ENCODE measurements at places on chromosomes 3 and 15. TPM values are rescaled to one million over a fixed set of nuclear protein-coding genes. Genes with fewer than 3 reads are reported as not detected.

The MEGF11 gene
- total RNA-seq, result not detected

The ROPN1B gene
- not detected for total RNA-seq

The PHLDB2 gene
- 0.75 TPM for total RNA-seq

The CCR9 gene
- total RNA-seq, result not detected

The WDR93 gene
- not detected for total RNA-seq

The ZMYND10 gene
- total RNA-seq, result 1.0 TPM

The KIF15 gene
- 51.7 TPM for total RNA-seq

The CLDN16 gene
- total RNA-seq, result not detected

The GLDN gene
- total RNA-seq, result not detected

- DNase-seq, result no peak
These were observed 262.6 kb downstream of the MECOM start for GRCh38 chr3:169400874-169401273.

DNA sequence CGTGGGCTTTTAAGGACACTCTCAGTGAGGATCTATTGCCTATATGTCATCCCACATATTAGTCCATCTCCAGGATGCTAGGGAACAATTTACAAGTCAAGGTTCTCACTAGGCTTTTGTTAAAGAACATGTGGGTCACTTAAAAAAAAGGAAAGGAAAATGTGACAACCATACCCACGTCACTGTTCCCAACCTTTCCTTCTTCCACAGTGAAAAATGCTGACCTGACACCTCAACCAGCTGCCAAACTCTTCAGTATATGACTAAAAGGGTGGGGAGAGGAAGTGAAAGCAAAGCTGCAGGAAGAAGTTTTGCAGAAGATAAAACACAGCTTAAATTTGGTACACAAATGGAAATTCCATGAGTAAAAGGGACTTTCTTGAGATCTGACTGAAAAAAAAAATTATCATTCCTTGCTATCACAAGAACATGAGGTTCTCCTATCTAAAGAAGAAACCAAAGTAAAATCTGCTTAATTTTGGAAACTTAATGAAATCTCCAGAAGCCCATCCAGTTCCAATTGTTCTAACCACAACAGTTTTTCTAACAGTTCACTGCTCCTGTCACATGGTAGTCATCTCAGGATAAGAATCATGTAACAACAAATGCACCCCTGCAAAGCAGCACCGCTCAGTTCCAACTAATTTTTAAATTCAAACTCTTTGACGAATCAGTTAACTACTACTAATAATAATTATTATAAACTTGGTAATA is 117.0 kb upstream of the TSPAN3 start:
- DNase-seq, result peak; percentile 33

DNA sequence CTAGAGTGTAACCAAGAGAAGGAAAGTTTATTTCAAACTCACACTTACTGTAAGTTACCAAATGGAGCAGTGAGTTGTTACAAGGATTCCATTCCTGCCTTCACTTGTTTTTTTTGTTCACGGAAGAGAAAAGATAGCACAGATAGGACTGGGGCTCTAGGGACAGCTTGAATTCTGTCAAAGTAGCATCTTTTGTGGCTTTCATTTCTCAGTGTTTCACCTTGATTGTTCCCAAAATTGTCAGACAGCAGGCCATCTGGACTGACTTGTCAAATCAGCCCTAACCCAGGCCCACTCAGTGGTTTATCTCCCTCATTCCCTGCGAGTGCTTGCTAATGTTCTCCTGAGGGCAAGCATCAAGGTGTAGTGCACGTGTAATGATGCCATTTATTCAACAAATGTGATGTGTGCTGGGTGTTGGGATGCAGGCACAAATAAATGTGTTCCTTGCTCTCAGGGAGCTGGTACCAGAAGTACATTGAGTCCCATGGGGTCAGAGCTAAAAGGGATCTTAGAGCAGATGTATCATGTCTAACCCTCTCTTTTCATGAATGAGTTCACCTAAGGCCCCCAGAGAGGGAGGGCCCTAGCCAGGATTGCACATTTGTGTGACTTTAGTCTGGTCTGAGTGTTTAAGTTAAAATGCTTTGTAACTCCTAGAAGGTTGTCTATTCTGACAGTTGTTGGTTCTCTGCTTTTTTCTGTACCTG is 49.1 kb downstream of the PDHB start:
- no peak for DNase-seq

GRCh38 chr3:198048445-198048844 is 88.4 kb downstream of the LMLN start:
- DNase-seq, result no peak

GRCh38 chr3:48034000-48034516 is 17.8 kb upstream of the MAP4 start:
- DNase-seq, result no peak

DNA sequence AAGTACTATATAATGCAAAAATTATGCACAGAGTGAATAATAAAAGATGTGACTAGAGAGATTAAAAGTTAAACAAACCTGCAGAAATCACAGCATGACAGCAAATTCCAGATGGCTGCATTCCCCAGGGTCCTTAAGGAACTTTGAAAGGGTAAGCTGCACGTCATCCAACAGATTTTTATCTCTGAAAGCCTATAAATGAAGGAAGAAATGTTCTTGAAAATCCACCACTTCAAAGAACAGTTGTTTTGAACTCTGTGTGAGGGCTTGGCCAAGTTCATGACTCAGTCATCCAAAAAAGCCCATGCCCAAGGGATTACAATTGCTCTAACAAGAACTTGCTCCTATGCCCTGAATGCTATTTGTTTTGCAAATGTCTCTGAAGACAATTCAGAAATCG is 603.6 kb downstream of the PLOD2 start:
- no peak for DNase-seq

GRCh38 chr3:66797889-66798560 is 200.1 kb upstream of the KBTBD8 start:
- no peak for DNase-seq

DNA sequence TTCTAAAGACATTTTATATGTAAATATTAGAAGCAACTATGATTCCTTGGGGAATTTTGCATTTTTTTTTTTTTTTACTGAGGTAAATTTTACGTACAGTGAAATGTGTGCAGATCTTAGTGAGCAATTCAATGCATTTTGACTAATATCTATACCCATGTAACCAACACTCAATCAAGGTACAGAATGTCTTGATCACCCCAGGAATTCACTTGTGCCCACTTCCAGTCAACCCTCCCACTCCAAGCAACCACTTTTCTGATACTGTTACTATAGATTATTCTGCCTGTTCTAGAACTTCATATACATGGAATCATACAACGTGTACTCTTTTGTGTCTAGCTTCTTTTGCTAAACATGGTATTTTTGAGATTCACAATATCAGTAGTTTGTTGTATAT is 45.1 kb upstream of the MGLL start:
- DNase-seq, result no peak

All from activated CD4-positive, alpha-beta T cell treated with anti-CD3 and anti-CD28 coated beads for 36 hours (primary cell).